Suppressor macrophage (primary cell): ENCODE measurements at places on chromosomes 4 and X.

DNA sequence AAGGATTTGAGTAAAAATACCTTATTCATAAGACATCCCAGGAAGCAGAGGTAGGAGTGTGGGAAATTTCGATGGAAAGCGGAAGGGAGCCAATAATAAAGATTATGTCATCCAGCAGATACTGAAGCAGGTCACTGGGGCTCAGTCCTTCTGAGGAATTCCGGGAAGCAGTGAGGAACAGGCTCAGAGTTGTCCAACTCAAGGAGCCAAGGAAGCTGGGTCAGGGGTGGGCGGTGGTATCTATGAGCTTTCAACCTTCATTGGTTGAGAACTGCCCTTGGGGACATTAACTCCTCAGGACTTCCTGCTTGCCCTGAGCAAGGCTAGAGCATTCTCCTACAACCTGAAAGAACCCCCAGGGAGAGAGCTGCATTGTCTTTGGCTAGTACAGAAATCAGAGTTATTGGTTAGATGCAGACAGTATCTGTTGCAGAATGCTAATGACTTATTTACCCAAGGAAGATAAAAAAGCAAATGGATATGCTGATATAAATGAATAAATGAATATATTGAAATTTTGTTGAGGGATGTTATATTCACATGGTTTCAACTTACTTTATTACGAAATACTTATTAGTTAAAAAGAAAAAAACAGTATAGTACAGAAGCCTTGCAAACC lies 68.2 kb downstream of the DMP1 start:
- DNase-seq = no peak

GRCh38 chr4:138833974-138834373 lies 181.6 kb upstream of the NOCT start:
- DNase-seq = peak; percentile 55

DNA sequence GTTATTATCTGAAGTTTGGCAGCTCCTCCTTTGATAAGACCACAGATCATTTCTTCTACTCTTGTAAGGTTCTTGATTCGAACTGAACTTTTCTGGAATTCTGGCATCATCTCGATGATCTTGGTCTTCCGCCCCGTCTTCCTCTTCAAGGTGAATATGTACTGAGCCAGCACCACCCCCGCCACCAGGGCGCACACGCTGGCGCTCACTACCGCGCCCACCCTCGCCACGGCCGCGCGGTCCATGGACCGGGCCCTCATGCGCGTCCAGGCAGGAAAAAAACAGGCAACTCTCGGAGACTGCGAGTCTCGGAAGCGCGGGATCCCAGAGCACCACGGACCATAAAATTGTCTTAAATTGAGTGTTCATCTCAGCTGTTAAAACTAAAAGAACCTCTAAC lies 458.4 kb upstream of the NDST3 start:
- DNase-seq = no peak

DNA sequence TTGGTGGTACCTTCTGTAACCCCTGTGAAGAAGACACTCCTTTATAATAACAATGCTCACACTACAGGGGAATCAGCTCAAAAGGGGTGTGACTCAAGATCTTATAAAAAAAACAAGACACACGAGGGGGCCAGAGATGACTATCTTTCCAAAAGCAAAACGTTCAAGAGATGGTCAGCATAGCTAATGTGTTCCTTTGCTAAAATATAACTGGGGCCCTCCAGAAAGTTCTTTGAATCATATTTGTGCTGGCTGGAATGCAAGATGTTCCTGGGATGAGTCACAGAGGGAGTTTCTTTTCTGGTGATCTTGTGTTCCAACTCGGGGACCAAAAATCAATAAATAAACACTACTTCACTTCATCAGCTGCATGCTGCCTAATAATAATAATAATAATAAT lies 46.5 kb downstream of the RAI2 start:
- no peak for DNase-seq

DNA sequence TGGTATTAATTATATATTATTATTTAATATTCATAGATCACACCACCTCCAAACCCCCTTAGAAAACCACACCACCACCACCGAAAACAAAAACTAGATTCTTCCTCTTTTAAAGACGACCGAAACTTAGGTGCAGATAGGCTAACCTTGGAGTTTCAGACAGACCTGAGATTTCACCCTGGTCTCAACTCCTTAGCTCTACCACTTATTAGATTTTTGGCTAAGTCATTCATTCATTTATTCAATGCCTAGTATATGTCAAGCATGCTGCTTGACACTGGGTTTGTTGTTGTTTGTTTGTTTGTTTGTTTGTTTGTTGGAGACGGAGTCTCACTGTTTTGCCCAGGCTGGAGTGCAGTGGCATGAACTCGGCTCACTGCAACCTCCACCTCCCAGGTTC lies 9.5 kb upstream of the BMP2K start:
- no peak for DNase-seq

DNA sequence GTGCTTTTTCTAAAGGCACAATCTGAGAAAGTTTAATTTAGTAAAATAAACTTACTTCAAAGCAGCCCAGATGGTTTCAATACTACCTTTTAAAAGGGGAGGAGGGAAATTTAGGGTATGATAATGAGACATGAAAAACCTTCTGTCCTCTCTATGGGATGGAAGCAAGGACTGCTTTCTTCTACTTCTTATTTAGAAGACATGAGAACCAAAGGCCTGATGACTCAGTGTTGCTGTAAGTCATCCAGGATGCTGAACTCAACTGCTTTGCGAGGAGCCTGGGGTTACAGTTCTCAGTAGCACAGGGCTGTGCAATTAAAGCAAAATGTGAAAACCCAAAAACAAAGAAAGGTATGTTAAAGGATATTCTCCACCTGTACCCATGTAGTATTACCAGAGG lies 140.8 kb upstream of the EDNRA start:
- no peak for DNase-seq

DNA sequence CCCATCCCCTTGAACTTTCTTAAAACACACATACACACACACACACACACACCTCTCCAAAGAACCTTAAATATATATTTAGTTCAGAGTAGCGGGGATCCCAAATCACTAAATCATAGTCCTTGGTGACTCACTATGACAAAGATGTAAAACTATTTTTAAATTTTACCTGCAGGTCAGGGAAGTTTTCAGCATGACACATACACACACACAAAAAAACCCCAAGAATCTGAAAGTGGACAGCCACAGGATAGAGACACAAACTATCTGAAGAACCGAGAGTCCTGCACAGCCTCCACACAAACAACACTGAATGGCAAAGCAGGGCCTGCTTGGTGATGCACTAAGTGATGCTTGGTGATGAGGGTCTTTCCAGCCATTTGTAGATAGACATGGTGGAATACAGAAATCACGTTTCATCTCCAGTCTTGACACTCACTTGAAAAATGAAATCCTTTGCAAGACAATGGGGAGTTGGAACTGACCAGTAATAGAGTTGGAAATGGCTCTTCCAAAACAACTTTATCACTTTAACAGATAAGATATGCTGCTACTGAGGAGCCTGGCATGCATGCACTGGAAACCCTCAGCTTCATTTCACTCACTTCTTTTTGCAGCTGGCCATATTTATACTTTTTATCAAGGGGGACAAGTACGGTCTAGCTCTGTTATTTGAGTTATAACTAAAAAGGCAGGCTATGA lies 307.3 kb downstream of the RAPGEF2 start:
- no peak for DNase-seq

- no peak for DNase-seq
Observed at GRCh38 chr4:182842759-182843390, 74.3 kb downstream of the DCTD start.

- peak; percentile 9 for DNase-seq
Observed at GRCh38 chrX:36898301-36898700, 109.9 kb upstream of the FAM47C start.

DNA sequence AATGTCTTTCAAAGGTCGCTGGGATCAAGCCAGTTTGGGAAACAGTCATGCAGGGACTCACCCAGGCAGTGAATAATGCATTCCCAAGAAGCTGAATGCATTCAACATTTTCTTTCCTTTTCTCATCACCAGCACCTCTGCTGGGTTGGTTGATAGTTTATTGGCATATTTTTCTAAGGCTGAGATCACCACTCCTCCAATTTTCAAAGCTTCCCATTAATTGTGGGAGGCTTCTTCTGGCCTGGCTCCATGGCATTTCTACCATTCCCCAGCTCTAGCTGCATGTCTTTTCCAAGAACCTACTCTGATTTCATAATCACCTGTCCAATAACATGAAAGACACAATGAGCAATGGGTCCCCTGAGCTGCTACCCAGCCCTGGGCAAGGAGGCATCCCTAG lies 35.8 kb downstream of the CHRDL1 start:
- DNase-seq = no peak

DNA sequence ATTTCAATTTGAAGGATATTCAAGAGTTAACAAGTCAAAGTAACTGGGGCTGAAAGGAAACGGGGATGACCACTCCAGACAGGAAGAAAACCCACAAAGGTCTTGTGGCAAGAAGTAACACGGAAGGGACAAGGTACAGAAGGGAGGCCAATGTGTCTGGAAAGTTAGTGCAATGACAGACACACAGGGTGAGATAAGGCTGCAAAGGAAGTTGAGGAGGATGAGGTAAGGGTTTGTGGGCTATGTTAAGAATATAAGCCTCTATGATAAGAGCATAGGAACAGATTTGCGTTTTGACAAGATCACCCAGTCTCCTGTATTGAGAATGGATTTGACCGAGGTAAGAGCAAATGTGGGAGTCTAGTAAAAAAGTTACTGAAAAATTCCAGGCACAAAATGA lies 21.9 kb upstream of the EMCN start:
- DNase-seq = no peak

GRCh38 chrX:134377537-134377936 lies 82.4 kb upstream of the HPRT1 start:
- DNase-seq = peak; percentile 61

- DNase-seq = no peak
Observed at GRCh38 chr4:148955564-148956297, 513.5 kb upstream of the NR3C2 start.

DNA sequence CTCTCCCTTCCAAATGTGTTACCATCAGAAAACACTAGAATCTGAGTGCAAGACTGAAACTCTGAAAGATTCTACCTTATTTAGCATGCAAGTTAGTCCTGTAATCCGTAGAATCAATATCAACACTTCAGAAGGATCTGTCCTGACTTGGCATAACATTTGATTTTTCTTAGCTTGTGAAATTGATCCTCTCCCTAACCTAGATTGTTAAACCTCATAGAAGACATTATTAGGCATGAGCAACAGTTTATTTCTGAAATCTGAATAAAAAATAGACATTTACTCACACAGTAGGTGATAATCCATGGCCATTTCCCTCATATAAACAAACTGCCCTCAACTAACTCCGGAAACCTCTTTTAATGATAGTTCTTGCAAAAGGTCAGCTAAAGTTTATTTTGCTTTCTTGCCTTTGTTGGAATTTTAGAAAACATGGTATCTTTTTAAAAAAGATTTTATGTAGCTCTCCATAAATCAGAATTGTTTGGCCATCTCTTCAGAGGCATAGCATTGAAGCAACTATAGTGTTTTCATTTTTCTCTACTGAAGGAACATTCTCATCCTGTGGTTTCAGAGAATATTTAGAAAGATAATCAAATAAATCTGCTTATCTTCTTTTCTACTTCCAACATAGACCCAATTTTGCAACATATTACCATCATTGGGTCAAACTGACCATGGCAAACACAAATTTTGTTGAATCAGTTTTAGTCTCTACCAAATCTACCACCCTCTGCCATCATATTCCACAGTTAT lies 38.5 kb upstream of the PDLIM5 start:
- DNase-seq = no peak

- DNase-seq = no peak
Observed at GRCh38 chr4:3243136-3243780, 5.7 kb upstream of the MSANTD1 start.

DNA sequence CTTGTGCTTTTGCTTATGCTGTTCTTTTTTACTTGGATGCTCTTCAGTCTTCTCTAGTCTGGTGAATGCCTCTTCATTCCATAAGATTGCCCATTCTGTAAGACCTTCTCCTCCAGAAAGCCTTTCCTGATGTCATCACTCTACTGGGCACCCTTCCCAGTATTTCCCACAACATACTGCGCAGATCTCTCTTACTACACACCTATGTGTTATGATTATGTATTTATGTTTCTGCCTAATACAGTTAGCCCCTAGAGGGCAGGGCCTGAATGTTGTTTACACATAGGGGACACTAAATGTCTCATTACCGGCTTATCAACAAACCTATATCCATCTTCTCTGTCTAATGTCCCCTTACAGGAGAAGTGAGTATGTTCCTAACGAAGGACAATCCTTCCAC lies 21.1 kb downstream of the AIFM1 start:
- no peak for DNase-seq

DNA sequence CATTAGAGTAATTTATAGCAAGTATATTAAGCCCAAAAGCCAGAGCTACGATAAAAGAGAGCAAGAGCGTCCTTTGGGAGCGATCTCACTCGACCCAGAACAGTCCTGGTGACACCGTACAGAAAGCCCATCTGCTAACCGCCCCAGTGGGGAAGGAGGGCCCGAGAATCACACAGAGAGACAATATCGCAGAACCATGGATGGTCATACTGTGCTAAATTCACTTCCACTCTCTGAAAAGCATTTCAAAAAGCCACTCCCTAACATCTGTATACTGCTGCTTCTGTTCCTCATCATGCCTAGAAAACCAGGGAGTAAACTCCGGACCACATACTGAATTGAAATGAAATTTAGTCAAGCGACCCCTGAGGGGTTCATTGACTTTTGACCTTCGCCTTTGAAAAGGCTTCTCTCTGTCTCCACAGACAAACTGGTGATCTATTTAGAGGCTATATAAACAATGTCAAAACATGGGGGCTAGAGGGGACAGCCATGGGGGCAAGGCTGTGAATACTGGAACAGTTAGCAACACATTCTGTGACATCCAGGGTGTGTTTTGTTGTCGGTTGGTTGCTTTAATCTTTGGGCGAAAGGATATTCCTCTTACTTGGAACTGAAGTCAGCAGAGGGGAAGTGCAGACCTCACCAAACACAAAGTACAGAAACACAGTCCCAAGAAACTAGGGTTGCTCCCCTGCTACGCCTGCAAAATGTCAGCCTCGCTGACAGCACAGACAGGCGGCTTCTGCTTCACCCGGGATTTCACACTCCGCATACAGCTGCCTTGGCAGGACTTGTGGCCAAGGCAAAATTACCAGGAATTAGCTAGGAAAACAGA lies 129.0 kb upstream of the RASGEF1B start:
- no peak for DNase-seq
